GM04503 (cell line): ENCODE measurements at places on chromosomes 16 and 17.
A peak's percentile ranks its signal among the peaks of the same experiment; 100 is the strongest.

DNA sequence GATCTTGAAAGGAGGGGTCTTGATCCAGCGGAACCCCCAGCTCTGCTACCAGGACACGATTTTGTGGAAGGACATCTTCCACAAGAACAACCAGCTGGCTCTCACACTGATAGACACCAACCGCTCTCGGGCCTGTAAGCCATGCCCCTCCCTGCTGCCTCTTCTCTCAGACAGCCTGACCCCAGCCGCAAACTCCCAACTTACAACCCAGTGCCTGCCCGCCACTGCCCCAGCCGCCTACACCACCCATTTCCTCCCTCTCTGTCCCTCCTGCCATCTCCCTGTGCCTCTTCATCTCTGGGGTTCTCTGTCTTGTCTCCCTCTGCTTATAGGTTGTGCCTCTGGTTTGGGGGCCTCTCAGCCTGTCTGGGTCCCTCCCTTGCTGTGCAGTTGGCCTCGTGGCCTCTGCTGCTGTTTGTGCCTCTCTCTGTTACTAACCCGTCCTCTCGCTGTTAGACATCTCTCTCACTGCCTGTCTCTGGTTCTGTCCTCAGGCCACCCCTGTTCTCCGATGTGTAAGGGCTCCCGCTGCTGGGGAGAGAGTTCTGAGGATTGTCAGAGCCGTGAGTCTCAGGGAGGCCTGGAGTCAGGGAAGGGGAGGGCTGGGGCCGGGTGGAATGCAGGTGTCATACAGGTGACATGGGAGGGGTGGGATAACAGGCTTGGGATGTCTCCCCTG, 9.6 kb downstream of the ERBB2 start:
- DNase-seq: no peak

- no peak for DNase-seq
Measured at GRCh38 chr16:52869243-52869642, 183.5 kb downstream of the CHD9NB start.

DNA sequence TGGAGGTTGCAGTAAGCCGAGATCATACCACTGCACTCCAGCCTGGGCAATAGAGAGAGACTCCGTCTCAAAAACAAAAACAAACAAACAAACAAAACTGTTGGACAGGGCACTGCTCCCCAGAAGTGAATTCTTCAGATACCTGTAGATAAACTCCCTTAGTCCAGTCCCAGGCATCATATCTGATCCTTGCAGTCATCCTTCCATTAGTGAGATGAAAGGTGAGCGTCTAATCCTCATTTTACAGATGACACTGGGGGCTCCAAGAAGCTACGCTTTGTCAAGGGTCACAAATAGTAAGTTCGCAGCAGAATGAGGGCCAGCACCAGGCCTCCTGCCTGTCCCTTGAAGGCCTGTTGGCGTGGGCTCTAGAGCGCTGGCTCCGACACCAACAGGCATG, 102.0 kb downstream of the OR1D5 start:
- DNase-seq: no peak

DNA sequence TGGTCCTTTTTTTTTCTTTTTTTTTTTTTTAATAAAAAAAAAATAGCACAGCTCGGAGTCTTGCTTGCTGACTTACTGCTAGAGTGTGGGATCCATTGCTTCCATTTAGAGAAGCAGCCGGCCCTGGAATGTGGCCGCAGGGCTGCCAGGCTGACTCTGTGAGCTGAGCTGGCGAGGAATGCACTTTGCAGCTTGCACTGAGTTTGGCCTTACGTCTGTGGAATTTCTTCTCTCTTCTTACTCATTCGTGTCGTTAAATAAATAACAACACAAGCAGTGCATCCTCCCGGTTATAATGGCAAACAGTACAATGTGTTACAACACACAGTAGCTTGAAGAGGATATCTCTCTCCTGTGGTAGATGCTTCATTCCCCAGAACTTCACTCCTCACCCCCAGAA, 69.2 kb downstream of the PRKCB start:
- peak; percentile 88 for DNase-seq

GRCh38 chr16:53672461-53672860, 31.2 kb downstream of the RPGRIP1L start:
- no peak for DNase-seq
